ENCODE measurements at places on chromosomes 2 and 18. TPM values are rescaled to one million over a fixed set of nuclear protein-coding genes. Genes with fewer than 3 reads are reported as not detected.

The RUFY4 gene
- total RNA-seq = 0.31 TPM

The ITGA6 gene
- total RNA-seq = 84.7 TPM

DNA sequence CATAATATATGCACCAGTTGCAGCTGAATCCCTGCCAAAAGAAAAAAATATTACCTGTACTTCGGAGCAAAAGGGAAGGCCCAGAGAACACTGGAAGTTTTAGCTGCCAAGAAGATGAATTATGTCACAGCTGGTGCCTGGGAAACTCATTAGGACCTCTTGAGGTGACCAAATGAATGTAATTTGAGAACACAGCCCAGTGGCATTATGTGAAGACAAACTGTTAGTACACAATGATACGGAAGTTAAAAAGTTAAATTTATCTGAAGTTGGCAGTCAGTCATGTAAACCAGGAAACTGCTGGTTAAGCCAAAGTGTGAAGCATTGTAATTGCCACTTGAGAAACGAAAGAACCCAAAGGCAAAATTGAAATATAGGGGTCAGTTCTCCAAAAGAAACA is 80.7 kb downstream of the EML4 start:
- peaks cover 16% of the 10 kb centered on the region for H3K36me3 ChIP-seq
- no peaks in the 10 kb centered on the region for H3K27me3 ChIP-seq
- peak overlapping the region; percentile 33 for H3K27ac ChIP-seq
- H3K4me3 ChIP-seq = no peak overlapping the region
- DNase-seq = peak; percentile 42

- H3K27me3 ChIP-seq = no peaks in the 10 kb centered on the region
- H3K27ac ChIP-seq = peak overlapping the region; percentile 97
- DNase-seq = no peak
- no peaks in the 10 kb centered on the region for H3K36me3 ChIP-seq
Observed at GRCh38 chr18:77133051-77133834, 660 bp upstream of the MBP start.

DNA sequence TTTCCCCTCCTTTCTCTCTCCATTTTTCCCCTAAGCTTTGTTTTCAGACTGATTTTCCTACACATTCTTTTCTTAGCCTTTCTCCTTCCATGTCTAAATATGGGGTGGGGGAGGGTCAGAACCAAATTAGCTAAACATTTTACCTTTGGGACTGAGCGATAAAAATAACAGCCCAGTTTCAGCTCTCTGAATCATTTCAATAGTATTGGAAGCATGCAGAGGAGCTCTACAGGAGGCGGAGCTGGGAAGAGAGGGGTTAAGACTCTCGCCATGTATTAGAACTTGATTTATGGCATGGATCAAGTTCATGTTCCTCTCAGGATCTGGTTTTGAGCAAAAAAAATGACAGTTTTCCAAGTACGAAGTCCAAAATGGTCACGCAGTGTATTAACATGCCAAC is 109.1 kb downstream of the CPO start:
- H3K27ac ChIP-seq = no peak overlapping the region
- H3K27me3 ChIP-seq = no peaks in the 10 kb centered on the region
- no peaks in the 10 kb centered on the region for H3K4me1 ChIP-seq
